ENCODE measurements at places on chromosomes 11 and 22. TPM values are rescaled to one million over a fixed set of nuclear protein-coding genes. Genes with fewer than 3 reads are reported as not detected.

DNA sequence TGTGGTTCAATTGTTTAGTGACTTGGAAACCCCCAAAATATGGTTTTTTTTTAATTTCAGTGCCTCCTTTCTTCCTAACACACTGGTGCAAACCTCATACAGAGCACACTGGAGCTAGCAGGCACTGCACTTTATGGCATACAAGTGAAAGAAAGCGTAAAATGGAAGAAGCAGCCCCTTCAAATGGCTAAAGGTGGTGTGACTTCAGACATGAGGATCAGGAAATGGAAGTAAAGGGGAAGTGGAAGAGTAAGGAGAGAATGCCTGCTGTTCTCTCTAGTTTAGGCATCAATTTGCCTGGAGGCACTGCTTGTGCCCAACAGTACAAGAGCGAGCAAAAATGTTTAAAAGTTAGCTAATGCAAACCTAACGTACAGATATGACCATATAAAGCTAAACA lies 5.7 kb downstream of the RSF1 start:
- no peak for DNase-seq

- no peak for DNase-seq
These were observed 56.0 kb downstream of the CELSR1 start for GRCh38 chr22:46481386-46481785.

DNA sequence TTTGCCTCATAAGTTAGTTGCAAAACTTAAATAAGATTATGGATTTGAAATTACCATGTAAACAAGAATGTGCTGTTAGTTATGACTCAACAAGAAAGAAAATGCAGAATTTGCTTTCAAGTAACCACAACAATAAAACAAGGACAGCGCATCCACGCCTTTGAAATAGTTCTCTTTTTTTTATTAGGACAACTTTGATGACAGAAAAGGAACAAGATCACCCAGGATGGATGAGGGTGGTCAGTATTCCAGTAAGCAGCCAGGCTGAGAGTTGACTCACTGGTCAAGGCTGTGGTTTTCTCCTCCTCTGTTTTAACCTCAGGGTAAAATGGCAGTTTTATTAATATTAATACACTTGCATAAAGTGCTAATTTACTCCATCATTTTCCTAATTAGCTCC lies 544.4 kb downstream of the OPCML start:
- no peak for DNase-seq

The DRD4 gene
- total RNA-seq, result not detected

DNA sequence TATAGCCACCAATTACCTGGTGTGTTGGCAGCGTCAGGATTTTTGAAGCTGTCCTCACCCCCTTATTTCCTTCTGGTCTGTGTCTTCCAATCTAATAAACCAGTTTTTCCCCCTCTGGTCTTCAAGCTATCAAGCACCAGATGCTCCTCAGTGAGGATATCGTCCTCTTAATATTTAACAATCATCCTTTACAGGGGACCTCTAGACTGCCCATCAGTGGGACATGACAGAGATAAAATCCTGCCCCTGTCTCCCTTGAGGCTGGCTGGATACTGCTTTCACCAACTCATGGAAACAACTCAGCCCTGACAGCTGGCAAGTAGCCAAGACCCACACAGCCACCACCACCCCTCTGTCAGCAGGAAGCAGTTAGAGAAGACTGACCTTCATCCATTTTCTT lies 421.0 kb upstream of the API5 start:
- DNase-seq, result no peak

- DNase-seq, result no peak
These were observed 4.1 kb downstream of the MMP20 start for GRCh38 chr11:102620818-102621561.

DNA sequence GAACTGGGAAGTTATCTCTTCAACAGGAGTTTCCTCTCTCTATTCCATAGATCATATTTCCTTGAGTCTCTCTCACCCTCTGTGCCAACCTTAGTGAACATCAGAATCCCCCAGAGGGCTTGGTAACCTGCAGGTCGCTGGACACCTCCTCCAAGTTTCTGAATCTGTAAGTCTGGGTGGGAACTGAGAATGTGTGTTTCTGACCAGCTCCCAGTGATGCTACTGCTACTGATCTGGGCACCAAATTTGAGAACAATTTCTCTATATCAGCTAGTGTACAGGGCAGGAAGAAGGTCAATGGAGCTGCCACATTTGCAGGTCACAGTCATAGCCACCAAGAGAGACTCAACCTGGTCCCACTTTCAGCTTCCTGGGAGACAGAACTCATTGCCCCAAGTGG lies 62.9 kb downstream of the RCN1 start:
- no peak for DNase-seq
